ENCODE measurements at places on chromosomes 5 and 9.

DNA sequence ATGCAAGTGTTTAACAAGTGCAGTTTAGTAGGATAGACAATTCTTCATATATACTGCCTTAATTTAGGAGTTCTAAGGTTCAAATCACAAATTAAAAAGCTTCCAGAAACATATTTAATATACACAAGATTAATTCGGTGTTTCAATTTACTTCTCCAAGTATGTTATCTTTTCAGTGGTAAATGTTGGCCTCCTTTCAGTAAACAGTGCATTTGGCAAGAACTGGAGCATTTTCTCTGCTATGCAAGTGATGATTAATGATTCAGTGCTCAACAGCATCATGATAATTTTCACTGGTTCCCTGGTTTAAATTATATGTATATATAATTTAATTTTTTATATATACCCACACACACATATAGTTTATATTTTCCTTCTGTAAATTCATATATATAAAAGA, 541.7 kb downstream of the EFNA5 start:
- no peak for DNase-seq

- DNase-seq = no peak
These were observed 688 bp downstream of the SNX24 start for GRCh38 chr5:122846051-122846550.

DNA sequence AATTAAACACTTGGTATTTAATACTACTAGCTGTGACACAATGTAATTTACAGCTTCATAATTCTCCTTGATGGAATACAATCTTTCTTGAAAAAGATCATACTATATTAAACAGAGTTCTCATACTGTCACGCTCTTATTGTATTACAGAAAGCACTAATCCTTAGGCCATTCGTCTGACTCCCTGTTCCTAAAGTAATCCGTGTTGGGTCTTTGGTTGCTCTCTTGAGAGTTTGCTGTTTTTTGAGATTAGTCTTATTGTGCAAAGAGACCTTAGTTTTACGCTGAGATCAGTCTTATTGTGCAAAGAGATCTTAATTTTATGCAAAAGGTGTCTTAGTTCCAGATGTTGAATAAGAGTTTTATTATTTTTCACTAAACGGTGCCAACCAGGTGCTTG, 190.6 kb downstream of the ISL1 start:
- DNase-seq = no peak

DNA sequence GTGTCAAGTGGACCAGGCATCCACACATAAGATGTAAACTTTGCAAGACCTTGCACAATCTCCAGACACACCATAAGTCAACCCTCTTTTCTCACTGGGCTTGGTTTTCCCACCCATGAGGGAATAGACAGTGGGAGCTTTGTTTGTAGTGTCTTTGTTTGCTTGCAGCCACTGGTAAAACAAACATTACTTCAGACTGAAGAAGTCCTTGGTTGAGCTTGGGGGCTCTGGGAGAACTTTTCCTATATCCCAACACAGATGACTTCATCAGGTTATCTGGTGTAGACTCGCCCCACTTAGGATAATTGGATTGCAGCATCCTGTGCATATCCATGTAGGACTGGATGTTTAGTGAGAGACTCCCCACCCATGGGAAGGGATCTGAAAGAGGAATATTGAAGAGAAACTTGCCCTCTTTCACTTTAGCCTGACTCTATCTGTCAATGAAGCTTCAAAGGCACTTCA, 11.5 kb upstream of the ADGRV1 start:
- no peak for DNase-seq

DNA sequence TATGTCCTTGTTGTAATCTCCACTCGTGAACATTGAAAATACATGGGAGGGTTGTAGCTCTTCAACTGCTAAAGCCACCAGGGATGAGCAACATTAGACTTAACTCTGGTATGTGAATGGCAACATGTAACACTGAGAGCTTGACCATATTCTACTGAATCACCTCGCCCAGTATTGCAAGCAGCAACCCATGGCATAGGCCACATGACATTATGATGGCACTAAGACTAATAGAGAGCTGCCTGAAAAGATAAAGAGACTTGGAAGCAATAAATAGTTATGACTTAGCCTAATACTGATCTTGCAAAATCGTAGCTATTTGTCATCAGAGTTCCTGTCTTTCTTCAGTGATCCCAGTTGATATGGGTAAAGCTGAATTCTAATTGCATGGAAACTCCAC, 108.4 kb upstream of the NREP start:
- no peak for DNase-seq

DNA sequence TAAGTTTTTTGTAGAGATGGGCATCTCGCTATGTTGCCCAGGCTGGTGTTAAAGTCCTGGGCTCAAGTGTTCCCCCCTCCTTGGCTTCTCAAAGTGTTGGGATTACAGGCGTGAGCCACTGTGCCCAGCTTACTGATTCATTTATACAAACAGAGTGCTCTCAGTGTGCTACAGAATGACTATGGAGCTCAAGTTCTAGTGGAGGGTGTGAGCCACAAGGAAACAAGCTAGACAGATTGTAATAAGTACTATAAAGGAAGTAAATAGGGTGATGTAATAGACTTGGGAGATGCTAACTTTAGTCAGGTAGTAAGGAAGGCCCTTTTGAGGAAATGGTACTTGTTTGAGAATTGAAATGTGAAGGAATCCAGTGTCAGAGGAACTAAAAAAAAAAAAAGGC, 1.7 kb upstream of the TMEM267 start:
- no peak for DNase-seq

DNA sequence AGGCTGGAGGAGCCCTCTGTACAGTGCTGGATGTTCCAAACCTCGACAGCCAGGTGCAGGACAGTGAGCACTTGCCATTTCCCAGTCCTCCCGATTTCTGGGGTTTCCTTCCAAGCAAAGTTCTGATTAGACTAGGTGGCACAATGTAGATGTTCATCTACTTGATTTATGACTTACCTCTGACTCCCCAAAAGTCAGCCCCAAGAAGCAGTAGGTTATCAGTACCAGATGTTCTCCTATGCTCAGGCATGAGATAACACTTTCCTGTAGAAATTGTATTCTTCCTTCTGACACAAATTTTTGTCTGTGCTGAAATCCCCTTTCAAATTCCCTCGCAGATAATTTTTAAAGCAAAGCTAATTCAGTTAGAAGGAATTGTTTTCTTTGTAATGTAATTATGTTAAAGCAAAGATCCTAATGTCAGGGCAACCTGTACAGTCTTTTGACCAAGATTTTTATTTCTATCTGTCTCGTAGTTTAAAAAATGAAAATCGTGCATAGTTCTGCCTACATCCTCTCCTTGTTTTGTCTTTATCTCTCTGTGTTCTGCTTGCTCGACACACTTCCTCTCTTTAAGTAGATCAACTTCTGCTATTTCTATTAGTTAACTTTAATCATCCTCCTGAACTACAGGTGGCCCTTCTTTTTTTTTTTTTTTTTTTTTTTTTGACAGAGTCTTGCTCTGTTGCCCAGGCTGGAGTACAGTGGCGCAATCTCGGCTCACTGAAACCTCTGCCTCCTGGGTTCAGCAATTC, 102.4 kb upstream of the PJA2 start:
- no peak for DNase-seq

GRCh38 chr9:124381170-124381945, 33.9 kb downstream of the PSMB7 start:
- DNase-seq = no peak

GRCh38 chr5:174837919-174838902, 113.8 kb downstream of the MSX2 start:
- DNase-seq = peak; percentile 54

DNA sequence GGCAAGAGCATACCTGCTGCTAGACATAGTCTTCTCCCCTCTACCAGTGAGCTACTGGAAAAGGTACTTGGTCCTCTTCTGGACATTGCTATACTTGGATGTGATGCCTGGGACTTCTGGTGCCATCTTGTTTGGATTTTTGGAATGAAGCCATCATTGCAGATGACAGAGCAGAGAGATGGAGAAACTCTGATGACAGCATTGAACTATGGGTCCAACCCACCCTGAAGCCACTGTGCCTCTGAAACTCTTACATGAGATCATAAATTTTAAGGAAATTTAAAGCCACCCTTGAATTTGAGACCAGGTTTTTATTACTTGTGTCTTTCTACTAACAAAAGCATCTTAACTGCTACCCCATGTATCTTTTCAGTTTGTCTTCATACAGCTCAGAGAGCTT, 151.1 kb upstream of the SMIM23 start:
- no peak for DNase-seq

- no peak for DNase-seq
These were observed 1.1 kb downstream of the TIGD6 start for GRCh38 chr5:149999359-149999758.

DNA sequence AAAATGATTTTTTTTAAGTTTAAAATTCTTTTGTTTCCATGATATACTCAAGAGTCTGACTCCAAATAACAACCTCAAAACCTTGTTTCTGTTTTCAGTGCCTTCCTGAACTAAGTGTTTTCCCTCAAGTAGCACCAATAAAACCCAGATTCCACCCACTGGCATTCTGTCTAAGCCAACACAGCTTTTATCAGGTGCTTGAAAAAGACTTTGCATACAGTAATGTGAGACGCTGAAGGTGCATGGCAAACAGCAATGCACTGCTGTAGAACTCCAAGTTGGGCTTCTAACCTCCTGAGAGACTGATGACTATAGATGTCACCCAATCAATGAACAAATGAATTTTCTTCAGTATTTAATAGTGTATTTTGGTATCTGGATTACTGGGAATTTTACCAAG, 95.7 kb downstream of the NFIB start:
- no peak for DNase-seq

- DNase-seq = no peak
These were observed 41.0 kb upstream of the EQTN start for GRCh38 chr9:27337833-27338526.

GRCh38 chr9:105676351-105676923, 14.2 kb downstream of the TAL2 start:
- no peak for DNase-seq

- no peak for DNase-seq
These were observed 396.5 kb downstream of the ANXA1 start for GRCh38 chr9:73548201-73548600.

DNA sequence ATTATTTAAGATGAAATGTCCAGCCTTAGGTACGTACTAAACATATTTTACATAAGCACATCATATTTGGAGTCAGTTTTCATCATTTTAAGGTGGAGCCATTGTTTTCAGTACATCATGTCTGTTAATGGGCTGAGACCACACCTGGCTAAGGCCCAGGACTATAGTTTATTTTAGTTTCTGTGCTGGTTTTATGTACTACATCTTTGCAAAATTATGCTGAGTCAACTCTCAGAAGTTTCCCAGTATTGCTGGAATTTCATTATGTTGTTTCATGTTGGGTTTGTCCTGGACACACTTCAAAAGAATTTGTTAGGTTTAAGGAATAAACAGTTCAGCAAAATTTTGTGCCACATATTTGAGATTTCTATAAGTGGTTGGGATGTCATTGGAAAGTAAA, 171.2 kb downstream of the CCDC171 start:
- DNase-seq = no peak

- DNase-seq = no peak
These were observed 57.5 kb downstream of the PJA2 start for GRCh38 chr5:109351988-109352864.

DNA sequence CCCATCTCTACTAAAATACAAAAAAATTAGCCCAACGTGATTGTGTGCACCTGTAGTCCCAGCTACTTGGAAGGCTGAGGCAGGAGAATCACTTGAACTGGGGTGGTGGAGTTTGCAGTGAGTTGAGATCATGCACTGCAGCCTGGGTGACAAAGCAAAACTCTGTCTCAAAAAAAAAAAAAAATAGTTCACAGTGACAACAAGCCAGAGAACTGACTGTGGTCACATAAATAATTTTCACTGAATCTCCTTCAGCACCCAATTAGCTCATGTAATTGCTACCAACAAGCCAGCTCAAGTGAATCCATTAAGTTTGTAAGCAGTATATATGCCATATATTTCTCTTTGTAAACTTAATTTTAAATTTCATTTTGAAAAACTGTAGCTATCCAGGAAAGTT, 14.5 kb upstream of the AFAP1L1 start:
- DNase-seq = no peak

- DNase-seq = no peak
These were observed 75.7 kb upstream of the NFIB start for GRCh38 chr9:14389657-14390056.

DNA sequence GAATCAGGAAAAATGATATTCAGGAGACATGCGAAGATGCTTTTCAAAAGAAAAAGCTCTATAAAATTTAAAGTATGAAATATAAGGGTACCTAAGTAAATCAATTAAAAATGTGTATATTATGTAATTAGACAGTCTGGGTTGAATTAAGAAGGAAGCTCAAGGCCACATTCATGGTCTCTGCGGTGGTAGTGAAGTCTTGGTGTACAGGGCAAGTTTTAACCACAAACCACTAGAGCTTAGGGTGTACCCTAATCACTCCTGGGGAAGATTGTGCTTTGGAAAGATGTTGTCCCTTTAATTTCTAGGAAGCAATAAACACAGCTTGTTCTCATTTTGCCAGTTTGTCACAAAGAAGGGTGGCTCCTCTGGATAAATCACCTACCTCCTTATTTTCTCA, 287.2 kb upstream of the ZNF608 start:
- DNase-seq = no peak

DNA sequence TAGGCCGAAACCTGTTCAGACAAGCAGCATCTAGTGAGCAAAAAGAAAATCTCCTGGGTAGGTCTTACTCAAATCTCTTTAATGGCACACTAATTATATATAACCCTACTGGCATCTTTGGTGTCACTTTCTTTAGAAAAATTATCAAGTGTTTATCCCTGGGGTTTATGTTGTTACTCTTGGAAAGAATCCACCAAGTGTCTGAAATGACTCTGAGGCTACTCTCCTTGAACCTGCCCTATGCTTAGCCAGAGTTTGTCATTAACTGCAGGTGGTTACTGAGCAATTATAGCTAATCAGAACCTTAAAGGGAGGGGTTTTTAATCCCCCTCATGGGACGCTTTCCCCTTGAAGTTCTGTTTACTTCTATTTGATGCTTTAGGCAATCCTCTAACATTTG, 381.9 kb downstream of the PLK2 start:
- no peak for DNase-seq

DNA sequence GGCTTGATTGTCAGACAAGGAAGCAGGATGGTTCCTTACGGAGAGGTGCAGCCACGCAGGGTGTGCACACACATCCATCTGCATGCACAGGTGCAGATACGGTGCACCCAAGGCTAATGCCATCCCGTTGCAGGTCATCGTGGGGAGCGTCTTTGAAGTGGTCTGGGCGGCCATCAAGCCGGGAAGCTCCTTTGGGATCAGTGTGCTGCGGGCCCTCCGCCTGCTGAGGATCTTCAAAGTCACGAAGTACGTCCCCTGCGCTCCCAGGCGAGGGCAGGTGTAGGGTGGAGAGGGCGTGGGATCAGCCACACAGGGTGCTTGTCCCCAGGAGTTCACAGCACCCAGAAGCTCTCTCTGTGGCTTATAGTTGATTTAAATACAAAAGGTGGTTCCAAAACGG, 106.4 kb downstream of the CACNA1B start:
- no peak for DNase-seq

GRCh38 chr5:33425314-33425713, 15.5 kb upstream of the TARS1 start:
- DNase-seq = no peak

- DNase-seq = no peak
These were observed 33.4 kb downstream of the TMEM252 start for GRCh38 chr9:68507130-68507805.

All from AG04449 (cell line).